ENCODE measurements at places on chromosomes 6 and 20.

- DNase-seq: no peak
Observed at GRCh38 chr20:43954704-43955061, 40.0 kb downstream of the TOX2 start.

- DNase-seq: no peak
Observed at GRCh38 chr6:158863646-158864045, 44.5 kb upstream of the EZR start.

DNA sequence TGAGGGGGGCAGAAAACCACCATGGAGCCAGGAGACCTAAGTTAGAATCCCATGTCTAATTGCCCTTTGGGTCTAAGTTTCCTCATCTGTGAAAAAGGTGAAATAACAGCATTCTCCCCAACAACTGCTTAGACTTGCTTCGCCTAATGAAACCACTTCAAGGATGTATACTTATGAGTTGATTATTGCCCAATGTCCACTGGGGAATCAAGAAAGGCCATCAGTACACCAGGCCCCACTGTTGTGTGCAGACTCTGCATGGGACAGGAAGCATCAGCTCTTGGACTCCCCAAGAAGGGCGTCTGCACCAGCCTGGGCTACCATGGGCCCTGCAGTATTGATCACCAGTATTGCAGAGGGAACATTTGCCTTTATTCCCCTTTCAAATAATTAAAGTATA is 189.6 kb downstream of the MAFB start:
- DNase-seq: no peak

DNA sequence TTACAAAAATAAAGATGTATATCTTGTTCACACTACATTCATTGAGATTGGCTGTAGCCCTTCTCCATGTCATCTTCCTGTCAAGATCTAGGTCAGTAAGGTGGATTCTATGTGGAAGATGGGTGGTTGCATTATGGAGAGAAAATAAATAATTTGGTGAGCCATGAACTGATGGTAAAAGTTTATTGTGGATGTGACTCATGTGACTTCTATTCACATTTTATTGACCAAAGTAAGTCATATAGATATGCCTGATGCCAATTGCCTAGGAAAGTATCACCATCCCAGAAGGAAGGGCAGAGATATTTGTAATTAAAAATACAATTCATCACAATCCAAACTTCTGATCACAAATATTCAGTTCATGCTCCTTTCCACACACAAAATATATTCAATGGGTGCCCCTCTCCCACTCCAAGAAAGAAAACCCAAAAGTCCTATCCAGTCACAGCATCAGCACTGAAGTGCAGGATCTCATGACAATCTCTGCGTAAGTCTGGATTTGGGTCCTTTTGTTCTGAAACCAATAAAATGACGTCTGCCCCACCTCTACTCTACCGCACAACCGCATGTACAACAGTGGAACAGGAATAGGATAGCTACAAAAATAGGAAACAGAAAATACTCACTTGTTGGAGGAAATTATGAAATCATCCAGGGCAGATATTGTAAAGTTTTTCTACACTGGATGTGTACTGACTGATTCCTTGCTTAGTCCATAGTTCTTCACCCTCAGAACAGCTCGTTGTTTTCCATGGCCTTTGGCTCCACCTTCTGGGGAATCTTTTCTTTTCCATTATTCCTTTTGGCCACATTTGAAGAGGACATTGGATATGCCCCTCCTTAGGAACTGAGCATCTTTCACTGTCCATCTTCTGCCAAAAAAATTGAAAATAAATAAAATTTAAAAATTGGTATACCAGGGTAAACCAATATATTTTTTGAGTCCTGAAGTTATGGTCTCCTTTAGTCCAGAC is 16.1 kb upstream of the SLC17A3 start:
- DNase-seq: no peak

- no peak for DNase-seq
Observed at GRCh38 chr6:43808412-43808811, 38.4 kb downstream of the VEGFA start.

DNA sequence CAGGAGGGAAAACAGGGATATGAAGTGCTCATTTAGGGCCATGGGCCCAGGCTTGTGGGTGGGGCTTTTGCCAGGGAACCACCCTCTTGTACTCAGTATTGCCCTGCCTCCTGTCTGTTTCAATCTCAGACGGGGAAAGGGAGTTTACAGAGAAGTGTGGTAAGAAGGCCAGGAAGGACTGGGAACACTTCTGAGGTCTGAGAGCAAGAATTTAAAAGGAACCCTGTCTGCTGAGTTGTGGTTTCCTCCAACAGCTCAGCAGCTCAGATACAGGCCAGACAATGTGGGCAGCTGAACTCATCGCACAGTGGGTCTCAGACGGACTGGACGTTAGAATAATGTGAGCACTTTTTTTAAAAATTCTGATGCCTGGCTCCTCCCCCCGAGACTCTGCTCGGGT is 354.1 kb upstream of the ARID1B start:
- no peak for DNase-seq

- DNase-seq: no peak
Observed at GRCh38 chr20:48069596-48069995, 284.3 kb upstream of the SULF2 start.

DNA sequence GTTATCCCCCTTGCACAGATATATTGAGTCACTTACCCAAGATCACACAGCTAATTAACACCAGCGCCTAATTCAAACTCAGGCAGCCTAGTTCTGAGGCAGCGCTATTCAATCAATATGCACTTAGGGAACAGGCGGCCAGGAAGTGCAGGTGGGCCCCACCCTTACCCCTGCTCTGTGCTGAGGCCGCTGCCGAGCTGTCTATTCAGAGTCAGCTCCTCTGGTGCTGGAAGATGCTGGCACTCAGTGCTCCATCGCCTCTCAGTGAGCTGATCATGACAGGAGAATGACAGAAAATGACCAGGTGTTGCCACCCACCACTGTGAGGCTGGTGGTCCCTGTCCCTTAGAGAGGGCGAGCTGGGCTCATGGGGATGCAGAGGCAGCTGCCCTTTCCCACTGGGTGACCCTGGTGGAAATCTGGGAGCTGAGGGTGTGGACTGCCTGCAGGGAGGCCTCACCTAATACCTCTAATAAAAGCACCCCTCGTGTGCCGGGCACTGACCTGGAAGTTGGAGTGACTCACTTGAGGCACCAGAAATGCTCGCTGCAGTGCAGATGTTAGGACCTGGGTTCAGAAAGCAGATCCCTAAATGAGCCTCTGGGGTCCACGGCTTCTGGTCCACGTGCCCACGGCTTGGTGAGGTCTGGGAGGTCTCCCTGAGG is 42.5 kb upstream of the CD93 start:
- no peak for DNase-seq

DNA sequence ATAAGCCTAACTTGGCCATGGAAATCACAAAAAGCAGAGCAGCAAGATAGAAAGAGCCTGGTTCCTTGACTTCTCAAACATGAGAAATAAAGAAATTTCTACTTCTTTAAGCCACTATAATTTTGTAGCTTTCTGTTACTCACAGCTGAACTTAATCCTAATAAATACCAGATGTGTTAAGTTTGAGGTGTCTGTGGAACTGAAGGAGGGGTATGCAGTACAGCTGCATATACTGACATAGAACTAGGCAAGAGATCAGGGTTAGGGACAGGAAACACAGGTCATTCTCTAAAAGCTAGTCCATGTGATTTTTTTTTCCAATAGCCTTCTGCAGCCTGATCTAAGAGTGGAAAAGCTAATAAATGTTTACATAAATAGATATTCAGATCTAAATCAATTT is 123.9 kb downstream of the COL12A1 start:
- no peak for DNase-seq

- DNase-seq: no peak
Observed at GRCh38 chr6:87907521-87907920, 140.1 kb upstream of the SPACA1 start.

- no peak for DNase-seq
Observed at GRCh38 chr20:50467718-50468356, 42.3 kb upstream of the PTPN1 start.

GRCh38 chr20:60206259-60206658 is 248.0 kb downstream of the CDH26 start:
- DNase-seq: no peak

DNA sequence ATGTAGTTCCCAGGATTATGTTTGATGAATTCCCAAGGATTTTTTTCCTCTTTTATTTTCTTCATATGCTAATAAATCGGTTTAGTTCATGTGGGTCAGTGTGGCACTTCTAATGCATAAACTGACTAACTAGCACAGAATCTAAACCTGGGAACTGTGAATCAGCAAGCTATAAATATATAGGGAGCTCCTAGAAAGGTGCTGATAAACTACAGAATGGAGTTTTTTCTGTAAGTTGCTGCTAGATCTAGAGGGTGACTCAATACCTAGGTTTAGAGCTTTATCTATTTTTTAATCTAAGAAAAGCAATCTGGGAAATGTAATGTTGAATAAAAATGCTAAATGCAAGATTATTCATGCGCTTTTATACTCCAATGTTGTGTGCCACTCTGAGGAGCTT is 118.8 kb upstream of the PTCHD4 start:
- no peak for DNase-seq

DNA sequence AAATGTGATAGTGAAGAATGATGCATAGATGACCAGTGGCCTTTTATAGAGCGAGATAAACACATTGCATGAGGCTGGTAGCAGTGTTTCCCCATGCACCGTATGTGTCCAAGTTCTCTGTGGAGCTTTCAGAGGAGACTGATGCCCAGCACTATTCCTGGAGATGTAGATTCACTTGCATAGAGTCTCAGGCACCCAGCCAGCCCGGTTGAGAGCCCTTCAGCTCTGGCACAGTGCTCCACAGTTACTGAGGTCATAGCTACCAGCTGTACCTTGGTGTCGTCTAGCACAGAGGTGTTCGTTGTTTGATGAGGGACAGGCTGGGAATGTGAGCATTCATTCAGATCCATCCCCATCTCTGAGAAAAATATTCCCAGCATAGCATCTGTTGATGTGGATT is 328.9 kb downstream of the FARS2 start:
- DNase-seq: no peak

DNA sequence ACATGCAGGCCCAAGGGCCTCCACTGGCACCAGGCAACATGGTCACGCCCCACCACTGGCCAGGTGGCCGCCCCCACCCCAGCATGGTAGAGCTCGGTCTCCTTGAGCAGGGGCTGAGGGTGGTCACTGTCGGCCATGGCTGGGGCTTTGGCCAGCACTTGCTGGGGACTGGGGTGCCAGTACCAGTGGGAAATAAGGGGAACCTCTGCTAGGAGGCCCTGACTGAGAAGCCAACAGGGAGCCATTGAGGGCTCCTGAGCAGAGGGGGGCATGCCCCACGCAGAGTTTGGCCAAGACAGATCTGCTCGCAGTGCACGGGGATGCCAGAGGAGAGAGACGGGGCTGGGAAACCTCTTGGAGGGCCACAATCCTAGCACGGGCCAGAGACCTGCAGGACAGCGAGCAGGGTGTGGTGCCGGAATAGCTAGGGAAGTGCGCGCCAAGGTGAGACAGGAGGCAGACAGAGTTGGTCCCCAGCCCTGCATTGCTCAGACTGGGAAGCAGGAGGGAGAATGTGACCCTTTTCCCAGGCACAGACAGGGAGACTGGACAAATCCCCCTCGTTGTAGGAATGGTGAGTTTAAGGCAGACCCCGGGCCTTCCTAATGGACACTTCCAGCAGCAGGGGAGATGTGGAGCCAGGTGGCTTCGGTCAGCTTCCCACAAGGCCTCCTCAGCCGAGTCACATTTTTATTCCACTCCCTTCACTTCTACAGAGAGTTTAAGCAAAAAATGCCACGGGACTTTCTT is 179.0 kb upstream of the CST7 start:
- DNase-seq: no peak

GRCh38 chr6:28474441-28475219 is 31.3 kb upstream of the ZSCAN23 start:
- no peak for DNase-seq

DNA sequence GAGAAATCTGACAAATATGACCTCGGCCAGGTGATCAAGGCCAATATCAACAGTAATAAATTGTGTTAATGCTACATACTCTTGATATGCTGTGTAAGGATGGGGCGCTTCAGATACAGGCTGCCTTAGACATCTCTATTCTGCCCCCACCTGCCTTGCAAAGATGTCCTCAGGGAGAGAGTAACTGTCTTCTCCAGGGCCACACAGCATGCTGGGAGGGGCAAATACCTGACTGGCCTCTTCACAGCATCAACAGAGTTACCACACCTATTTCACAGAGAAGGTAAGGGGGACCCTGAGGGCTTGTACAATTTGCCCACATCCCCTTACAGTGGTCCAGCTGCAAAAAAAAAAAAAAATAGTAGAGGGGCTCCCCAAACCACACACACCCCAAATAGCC is 17.2 kb upstream of the KIAA1755 start:
- DNase-seq: no peak

- no peak for DNase-seq
Observed at GRCh38 chr6:15267221-15267620, 21.4 kb downstream of the JARID2 start.

DNA sequence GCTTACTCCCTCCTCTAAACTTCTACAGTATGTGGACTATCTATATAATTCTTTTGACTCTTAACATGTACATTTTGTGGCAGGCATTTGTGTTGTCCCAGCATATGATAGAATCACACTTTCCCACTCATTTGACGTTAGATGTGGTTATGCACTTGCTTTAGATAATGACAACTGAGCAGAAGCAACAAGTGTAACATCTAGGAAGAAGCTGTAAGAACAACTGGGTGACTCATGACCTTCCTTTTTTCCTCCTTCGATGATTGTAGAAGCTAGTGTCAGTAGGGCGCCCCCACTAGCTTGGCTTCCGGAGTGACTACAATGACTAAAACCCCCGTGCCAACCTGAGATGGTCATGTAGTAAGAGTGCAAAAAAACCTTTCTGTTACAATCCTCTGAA is 74.6 kb upstream of the CEP85L start:
- no peak for DNase-seq

- no peak for DNase-seq
Observed at GRCh38 chr20:50885781-50886180, 45.5 kb downstream of the ADNP start.

DNA sequence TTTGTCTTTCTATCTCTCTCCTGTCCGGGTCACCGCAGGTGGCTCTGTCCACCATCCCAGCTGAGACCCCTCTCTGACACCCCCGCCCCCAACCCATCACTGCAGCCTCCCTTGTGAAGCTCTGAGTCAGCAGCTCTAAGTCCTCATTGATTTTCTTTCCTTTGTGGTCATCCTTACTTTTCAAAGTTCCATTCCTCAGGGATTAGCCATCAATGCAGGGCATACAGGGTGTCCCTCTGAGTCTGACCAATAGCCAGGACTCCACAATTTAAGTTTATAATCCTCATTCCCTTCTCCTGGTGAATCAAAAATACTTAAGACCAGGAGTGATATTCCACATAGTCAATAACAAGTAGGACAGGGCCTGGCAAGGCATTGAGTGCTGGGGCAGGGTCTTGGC is 333.3 kb upstream of the CNR1 start:
- no peak for DNase-seq
